ENCODE measurements at places on chromosomes 3 and 15.

GRCh38 chr15:84684092-84684491 is 26.1 kb upstream of the NMB start:
- no peak for DNase-seq

DNA sequence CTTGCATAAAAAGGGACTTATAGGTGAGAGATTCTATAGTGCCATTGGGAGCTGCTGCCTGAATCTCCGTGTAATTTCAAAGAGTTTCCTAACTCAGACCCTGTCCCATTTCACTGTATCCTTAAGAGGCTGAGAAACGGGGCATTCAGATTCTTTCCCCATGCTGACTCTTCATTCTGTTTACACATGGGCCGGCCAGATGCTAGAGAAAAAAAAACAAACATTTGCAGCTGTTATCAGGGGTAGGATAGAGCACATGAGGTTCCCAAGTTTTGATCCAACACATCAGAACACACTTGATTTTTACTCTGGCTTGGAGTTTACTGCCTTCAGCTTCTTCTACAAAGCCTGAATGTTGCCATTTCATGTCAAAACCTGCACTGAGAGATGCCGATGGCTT is 215.9 kb upstream of the TPRG1 start:
- DNase-seq, result no peak

DNA sequence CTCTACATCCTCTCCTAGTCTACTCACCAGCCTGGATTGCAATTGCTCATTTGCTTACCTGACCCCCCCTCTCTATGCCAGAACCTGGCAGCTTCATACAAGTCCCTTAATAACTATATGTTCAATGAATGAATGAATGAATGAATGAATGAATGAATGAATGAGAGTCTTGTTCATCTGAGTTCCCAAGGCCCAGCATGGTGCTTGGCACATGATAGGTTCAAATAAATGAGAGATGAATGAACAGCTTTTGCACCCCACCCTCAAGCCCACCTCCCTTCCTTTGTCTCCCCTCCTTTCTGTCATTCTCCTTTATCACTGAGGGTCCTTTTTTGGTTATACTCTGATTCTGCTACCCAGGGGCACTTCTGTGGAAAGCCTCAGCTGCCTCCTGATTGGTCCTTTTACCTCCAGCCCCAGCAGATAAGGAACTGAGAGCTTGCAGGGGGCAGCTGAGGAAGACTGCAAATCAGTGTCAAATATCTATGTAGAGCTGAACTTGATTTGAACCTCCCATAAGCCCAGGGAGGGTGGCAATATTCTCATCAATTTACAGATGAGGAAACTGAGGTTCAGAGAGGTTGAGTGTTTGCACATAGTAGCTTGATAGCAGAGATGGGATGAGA is 54.1 kb upstream of the CHRNB4 start:
- no peak for DNase-seq

DNA sequence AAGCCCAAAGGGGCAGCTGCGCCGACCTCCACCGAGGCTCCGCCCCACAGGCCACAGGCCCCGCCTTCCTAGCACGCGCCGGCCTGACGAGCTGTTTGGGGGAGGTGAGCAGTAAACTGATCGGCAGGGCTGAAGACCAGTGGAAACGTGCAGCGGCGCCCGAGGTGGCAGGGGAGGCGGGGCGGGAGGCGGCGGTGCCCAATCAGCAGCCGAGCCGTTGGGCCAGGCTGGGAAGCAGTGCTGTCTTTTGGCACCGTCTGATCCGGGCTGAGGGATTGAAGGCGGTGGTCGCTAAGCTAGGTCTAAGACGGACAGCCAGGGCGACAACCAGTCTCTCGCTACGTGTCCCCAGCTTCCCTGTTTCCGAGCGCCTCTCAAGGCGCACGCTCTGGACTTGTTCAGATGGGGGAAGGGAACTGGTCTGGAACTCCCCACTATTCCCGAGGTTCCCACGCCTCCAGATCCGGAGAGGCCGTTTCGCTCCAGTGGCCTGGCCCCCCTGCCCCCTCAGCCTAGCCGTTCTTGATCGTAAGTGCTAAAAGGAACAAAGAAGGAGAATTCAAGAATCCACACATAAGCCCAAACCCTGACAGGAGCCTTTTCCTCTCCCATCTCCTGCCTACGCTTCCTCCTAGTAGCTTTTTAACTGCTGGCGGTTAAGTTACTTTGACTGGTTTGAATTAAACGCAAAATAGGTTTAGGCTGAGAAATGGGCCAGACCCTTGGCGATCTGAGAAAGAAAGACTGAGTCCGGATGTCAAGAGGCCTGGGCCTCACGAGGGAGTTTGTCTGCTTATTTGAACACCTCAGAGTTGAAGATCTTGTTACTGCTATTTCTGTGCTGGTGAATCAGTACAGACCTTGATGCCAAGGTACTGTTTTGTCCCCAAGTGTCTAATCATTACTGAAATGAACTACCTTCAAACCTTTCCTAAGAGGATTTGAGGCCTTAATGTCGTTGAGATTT is at the start of gene FMN1:
Gene FMN1, minus strand, starts transcription at position 11 of the 967 bp plus-strand sequence. CDS start 39,800 bp downstream, outside the sequence.
- peak; percentile 90 for DNase-seq

- DNase-seq, result no peak
Observed at GRCh38 chr3:197289726-197290125, 8.7 kb downstream of the DLG1 start.

- no peak for DNase-seq
Observed at GRCh38 chr3:123610331-123610730, 25.5 kb upstream of the HACD2 start.

GRCh38 chr3:101124125-101124524 is 130.9 kb upstream of the ABI3BP start:
- no peak for DNase-seq

- no peak for DNase-seq
Observed at GRCh38 chr3:13764161-13764560, 115.7 kb downstream of the WNT7A start.

Measured in HTR-8/SVneo (cell line).